ENCODE measurements at places on chromosomes 3 and 15. TPM values are rescaled to one million over a fixed set of nuclear protein-coding genes. Genes with fewer than 3 reads are reported as not detected.

- DNase-seq, result no peak
Observed at GRCh38 chr3:124115956-124116355, 124.0 kb upstream of the ROPN1 start.

- DNase-seq, result no peak
Observed at GRCh38 chr15:57286446-57287122, 89.7 kb upstream of the CGNL1 start.

GRCh38 chr3:134308350-134308891, 57.8 kb upstream of the RYK start:
- DNase-seq, result peak; percentile 69

DNA sequence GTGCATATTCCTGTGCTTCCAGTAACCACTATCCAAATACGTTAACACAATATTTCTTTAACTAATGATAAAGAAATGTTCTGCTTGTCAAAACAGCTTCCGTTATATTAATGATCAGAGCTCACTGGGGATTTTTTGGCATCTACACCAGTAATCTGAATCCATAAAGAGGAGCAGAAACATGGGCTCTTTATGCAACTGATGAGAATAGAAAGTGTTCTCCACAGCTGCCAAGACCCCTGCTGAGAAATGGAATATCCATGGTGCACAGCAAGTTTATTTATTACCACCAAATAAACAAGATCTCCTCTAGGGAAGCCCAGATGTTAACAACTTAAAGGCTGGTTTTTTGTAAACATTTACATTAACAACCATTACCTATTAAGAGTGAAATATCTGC, 54.5 kb downstream of the ALDH1A2 start:
- peak; percentile 14 for DNase-seq

- no peak for DNase-seq
Observed at GRCh38 chr3:35744419-35744818, 105.1 kb downstream of the ARPP21 start.

DNA sequence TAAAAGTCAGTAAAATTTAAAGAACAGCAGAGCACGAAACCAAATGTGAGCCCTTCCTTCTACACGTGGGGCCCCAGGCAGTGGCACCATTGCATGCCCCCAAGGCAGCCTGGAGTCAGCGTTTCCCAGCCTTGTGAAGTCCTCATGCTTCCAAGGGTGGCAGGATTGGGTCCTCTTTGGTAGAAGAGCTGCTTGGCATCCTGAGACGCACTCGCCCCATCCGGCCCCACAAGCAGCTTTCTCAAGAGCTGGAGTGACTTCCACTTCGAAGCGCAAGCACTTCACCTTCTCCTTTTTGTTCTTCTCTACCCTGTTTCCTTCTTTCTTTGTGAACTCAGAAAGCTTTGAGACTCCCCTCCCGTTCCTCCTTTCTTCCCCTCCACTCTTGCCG, 34.7 kb downstream of the ZNF710 start:
- no peak for DNase-seq

DNA sequence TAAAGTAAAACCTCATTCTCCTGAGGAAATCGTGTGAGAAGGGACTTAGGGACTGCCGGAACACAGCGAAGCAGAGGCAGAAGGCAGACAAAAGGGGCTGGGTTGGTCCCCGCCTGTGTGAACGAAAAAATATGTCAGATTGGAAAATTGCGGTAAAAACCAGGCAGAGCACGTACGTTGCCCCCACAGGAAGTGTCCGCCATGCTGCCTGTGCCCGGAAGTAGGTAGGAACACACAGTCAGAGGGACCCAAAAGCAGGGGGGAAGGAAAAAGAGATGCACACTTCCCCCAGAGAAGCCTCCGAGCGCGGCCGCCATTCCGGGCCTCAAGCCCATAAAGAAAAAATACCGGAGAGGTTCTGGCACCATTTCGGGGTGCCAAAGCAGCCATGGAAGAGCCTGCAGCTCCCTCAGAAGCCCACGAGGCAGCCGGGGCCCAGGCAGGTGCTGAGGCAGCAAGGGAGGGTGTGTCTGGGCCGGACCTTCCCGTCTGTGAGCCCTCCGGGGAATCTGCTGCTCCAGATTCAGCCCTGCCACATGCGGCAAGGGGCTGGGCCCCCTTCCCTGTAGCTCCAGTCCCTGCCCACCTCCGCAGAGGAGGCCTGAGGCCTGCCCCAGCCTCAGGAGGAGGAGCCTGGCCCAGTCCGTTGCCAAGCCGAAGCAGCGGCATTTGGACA, at the start of gene MKRN3:
TSS of gene MKRN3 (plus strand) at position 280 of the 676 bp plus-strand sequence. CDS start at position 389, 109 bp downstream.
- no peak for DNase-seq

DNA sequence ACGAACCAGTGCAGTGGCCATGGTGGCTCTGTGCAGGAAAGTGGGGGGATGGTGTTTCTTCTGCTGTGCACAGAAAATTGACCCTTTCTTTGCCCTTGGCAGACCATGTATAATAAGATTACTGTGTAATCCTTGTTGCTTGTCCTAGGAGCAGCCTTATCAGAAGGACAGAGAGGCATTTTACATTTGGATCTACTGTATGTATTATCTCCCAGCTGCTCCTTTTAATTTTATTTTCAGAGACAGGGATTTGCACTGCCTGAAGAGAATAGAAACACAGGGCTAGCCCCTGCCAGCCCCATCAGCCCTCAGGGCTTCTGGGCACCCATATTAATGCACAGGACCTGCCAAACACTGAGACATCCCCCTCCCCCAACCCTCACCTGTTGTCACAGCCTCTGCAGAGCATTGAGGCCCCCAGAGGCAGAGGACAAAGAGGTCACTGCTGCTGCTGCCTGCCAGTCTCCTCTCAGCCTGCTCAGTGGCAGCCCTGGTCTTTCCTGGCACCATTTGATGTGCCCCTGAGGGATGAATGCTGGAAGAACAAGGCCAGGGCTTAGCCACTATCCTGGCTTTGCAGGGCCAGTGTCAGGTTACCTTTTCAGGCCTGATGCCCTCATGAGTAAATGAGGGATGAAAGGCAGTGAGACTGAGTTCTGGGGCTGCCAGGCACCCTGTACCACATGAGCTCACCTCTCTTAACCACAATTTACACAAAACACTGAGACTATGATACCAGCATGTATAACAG, 533.4 kb downstream of the NTRK3 start:
- DNase-seq, result peak; percentile 57

GRCh38 chr3:160801386-160802118, 45.5 kb downstream of the PPM1L start:
- no peak for DNase-seq

DNA sequence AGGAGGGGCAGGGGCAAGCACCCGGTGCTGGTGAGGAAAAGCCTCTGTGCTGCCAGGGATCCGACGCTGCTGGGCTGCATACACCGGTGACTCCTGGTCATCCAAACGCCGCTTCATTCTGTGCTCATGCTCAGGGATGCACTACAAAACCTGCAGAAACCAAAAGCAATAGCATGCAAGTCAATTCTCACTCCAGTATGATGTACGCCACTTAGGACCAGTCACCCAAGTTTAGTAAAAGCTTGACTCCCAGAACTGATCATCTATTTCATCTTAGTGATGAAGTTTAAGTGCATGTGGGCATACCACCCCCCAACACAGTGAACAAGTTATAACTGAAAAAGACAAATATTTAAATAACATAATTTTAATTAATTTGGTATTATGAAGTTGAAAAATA, 21.2 kb downstream of the SIN3A start:
- DNase-seq, result no peak

GRCh38 chr3:29370476-29371420, 89.9 kb downstream of the RBMS3 start:
- DNase-seq, result no peak

DNA sequence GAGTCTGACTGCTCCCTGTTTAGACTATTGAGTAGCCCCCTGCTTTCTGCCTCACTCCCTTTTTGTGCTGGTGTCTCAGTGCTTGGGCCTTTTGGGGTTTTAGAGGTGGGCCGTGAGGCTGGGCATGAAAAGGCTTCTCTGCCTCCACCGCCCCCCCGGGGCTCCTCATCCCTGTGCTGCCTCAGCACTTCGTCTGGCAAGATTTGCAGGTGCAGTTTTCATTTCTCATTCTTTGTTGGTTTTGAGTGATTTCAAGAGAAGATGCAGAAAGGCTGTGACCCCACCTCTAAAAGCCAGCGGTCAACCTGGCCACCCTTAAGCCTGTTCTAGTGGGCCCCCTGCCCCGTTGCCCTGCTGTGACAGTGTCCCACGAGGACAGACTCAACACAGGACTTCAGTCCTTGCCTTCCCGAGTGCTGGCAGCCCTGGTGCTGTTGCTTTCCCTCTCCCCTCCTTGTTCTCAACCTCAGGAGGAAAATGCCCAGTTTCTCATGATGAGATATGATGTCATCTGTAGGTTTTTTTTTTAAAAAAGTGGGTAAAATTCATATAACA, 38.0 kb downstream of the APBA2 start:
- DNase-seq, result no peak

GRCh38 chr3:124467980-124468902, 262.0 kb upstream of the UMPS start:
- peak; percentile 86 for DNase-seq

GRCh38 chr15:99954361-99955180, 221.3 kb upstream of the LYSMD4 start:
- DNase-seq, result peak; percentile 4

DNA sequence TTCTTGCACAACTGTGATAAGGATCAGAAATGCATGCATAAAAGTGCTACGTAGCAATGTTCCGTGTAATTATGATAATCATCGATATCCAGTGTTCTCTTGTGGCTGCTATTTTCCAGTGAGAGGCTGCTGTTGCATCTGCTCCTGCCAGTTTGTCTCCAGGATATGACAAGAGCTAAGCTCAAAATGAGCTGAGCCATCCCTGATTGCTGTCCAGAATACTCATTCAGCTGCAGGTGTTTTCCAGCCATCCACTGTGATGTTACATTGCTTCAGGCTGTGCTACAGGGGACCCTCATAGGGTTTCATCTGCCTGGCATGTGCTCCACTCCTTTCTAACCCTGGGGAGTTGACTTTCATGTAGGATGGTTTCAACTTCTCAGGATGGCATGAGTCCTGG, 976.0 kb downstream of the ROBO1 start:
- no peak for DNase-seq

GRCh38 chr3:62712746-62713145, 162.5 kb downstream of the CADPS start:
- no peak for DNase-seq

DNA sequence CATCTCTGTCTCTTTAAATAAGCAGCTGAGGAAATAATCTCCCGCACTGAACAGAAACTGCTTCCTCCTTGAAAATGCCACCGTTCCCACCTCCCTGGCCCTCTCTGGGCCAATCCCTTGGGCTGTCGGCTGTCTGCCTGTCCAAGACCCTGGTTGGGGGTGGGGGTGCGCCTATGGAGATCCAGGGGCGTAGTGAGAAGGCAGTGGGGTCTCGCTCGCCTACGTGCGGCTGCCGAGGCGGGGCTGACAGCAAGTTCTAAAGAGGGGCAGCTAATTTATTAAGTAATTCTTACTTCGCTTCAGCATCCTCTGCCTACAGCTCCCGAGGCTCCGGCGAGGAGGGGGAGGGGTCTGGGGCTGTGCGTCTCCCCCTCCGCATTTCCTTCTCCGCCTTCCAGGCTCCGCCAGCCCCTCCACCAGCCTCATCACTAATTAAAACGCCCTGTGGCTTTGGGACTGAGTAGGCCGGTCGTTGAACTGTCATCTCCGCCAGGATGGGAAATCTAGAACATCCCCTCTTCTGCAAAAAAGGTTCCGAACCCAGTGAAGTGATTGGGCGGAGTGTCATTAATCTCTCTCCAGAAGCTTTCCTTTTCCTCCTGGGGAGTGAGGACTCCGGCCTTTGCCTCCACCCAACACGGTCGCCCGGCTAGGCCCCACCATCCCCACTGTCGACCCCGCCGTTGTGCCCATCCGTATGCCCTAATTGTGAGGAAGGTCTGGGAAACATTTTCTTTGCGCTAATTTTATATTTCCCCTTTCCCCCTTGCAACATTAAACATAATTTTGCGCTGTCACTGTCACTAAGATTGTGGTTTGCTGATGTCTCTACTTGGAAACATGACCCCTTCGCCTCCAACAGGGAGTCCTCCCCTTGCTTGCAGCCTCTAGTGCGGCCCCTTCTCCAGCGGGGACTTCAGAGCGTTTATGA, 16.9 kb downstream of the NR2F2 start:
- DNase-seq, result no peak

GRCh38 chr3:130843441-130843840, 50.4 kb upstream of the ATP2C1 start:
- DNase-seq, result peak; percentile 26

GRCh38 chr15:39497016-39497758, 83.7 kb upstream of the THBS1 start:
- no peak for DNase-seq

DNA sequence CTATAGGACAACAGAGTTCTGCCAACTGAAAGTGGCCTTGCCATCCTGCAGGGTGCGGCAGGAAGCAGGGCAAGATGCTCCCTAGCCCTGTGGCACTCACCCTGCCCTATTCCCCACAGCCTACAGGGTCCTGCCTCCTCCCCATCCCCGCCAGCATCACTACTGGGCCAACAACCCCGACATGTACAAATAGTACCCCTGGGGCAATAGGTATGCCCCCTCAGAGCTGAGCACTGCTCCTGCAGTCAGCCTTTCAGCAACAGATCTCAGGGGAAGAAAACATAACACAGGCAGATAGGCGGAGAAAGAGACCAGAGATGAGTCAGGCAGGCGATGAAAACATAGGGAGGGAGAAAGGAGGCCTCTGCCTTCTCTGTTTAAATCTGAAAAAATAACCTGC, 74.7 kb downstream of the XXYLT1 start:
- DNase-seq, result peak; percentile 41

- DNase-seq, result no peak
Observed at GRCh38 chr3:169259134-169259533, 404.4 kb downstream of the MECOM start.

DNA sequence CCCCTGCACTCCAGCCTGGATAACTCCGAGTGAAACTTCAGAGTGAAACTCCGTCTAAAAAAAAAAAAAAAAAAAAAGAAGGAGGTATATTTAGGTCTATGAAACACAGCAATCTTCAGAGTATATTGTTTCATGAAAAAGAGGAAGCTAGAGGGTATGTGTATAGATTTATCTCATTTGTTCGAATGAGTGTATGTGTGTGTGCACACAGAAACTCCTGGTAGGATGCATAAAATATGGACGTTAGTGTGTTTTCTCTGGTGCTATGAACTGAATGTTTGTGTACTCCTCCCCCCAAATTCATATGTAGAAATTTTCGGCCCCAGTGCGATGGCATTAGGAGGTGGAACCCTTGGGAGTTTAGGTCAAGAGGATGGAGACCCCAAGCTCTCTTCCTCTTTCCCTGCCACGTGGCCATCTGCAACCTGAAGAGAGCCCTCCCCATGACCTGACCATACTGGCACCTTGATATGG, 98.6 kb upstream of the KLF13 start:
- DNase-seq, result no peak

Gene CPN2
- total RNA-seq, result not detected

Gene TPRG1
- total RNA-seq, result 5.1 TPM

Gene MTMR10
- 40.7 TPM for total RNA-seq

Gene THAP10
- total RNA-seq, result 6.6 TPM

Gene LRTM1
- not detected for total RNA-seq

Gene MEX3B
- 8.8 TPM for total RNA-seq

Gene DNAJC19
- total RNA-seq, result 40.1 TPM

Gene GPR62
- total RNA-seq, result 1.2 TPM

Gene POLR2H
- 45.4 TPM for total RNA-seq

Gene CCR2
- 2.2 TPM for total RNA-seq

Gene FAM107A
- 15.2 TPM for total RNA-seq

Gene PCLAF
- total RNA-seq, result 8.0 TPM

All from spinal cord (tissue), 10 donors.